ENCODE measurements at places on chromosomes 4 and X.

DNA sequence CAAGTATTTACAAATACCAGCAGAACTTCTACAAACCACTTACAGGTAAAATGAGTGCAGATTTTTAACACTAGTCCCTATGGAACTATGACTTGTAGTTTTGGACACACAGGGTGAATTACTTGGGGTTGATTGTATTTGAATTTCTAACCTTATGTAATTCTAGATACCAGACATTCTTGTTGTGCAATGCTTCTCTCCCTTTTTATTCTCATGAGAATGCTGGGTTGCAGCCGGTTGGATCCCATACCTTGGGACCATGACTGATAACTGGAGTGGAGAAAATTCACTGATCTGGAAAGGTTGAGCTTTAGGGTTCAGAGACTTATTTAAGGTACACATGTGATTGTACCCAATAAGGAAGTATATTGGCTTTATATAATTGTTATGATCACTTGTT, 8.8 kb downstream of the TET2 start:
- DNase-seq, result peak; percentile 11

GRCh38 chr4:7985891-7986441, 46.3 kb upstream of the AFAP1 start:
- DNase-seq, result peak; percentile 38

- peak; percentile 93 for DNase-seq
These were observed 602.8 kb upstream of the DIPK2B start for GRCh38 chrX:45803383-45803921.

- DNase-seq, result no peak
These were observed 124.9 kb downstream of the CBLL2 start for GRCh38 chrX:22397566-22397965.

DNA sequence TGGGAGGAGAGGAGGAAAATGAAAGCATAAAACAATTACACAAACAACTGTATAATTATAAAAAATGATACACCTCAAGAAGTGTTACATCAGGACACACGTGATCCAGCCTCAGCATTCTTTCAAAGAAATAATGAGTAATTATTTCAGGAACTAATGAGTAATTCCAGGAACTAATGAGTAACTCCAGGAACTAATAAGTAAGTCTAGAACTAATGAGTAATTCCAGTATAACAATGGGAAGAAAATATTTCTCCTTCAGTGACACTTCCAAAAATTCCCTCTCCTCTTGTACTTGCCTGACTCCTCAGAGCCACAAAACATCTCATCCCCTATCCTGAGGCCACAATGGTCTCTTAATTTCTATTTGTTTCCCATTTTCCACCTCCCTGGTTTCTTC, 63.5 kb upstream of the COL25A1 start:
- peak; percentile 77 for DNase-seq

GRCh38 chr4:40722576-40723161, 27.1 kb upstream of the NSUN7 start:
- DNase-seq, result peak; percentile 44

- DNase-seq, result no peak
These were observed 24.7 kb downstream of the IL3RA start for GRCh38 chrX:1361275-1361674.

DNA sequence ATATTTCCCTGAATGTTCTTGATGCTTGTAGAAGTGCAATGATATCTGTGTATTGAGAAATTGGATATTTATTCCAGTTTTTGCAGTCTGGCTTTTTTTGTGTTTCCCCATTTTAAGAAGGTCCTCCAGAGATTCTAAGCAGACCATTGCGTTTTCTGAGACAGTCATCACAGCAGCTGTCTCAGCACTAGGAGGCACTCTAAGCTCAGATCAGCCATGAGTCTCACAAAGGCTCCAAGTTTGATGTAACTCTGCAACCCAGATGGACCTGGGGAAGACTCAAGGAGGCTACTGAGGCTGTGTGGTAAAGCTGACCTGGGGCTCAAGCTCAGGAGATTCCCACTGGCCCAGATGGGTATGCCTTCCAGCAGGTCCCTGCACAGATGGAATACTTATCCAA, 89.3 kb upstream of the CYLC1 start:
- peak; percentile 1 for DNase-seq

- DNase-seq, result no peak
These were observed 2.6 kb downstream of the SAT1 start for GRCh38 chrX:23785580-23785979.

DNA sequence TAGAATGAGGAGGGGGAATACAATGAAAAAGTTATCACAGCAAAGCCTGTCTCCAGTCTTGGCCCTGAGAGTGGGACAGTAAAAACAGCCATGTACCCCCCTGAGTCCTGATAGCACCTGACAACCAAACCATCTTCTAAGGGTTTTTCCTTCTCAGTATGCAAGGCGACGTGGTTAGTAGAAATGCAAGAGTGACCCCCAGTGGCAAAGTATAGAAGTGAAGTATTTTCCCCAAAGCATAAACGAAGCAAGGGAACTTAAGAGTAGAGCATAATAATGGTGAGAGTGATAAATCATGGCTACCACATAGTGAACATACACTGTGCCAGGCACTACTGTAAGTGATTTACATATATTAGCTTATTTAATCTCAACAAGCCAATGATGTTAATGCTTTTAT, 52.8 kb downstream of the FAM47C start:
- DNase-seq, result peak; percentile 68

GRCh38 chr4:153089742-153090141, 114.5 kb upstream of the TRIM2 start:
- no peak for DNase-seq

GRCh38 chr4:26648260-26648659, 64.4 kb downstream of the TBC1D19 start:
- no peak for DNase-seq

GRCh38 chrX:53412446-53412845, 10.0 kb downstream of the SMC1A start:
- no peak for DNase-seq

DNA sequence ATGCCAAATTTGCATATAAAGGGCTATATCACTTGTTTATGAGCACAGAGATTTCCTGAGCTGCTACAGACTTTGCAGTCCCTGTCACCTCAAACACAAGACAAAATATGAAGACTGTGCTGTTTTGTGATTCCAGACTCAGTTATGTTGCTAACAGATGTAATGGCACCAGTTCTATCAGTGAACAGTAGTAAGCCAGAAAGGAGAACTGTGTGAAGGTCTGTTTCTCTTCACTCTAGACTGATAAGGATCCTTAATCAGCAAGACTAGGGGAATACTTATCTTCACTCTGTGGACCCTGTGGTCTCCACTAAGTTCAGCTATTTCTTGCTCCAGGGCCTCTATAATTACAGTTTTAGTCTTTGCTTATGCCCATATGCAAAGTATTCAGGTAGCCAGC, 82.7 kb downstream of the ANXA5 start:
- DNase-seq, result no peak

DNA sequence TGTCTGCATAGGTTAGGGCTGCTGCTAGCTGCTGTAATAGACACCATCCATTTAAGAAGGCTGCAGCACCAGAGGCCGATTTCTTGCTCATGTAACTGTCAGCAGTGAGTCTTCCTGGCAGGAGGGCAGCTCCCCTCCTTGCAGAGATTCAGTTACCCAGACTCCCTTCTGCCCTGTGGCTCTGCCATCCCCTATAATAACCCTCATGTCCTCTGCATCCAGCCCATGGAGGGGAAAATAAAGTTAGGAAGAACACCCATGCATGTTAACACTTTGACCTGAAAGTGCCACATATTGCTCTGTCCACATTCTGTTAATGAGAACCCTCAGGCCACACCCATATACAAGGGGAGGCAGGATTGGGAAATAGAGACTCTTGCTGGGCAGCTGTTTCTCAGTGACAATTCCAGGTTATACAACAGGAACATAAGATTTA, 5.4 kb downstream of the STBD1 start:
- DNase-seq, result no peak

GRCh38 chr4:141102367-141102766, 30.9 kb downstream of the RNF150 start:
- DNase-seq, result peak; percentile 85

GRCh38 chrX:45619290-45619689, 418.6 kb upstream of the DIPK2B start:
- DNase-seq, result no peak

GRCh38 chr4:128639541-128640270, 169.8 kb upstream of the JADE1 start:
- DNase-seq, result no peak

DNA sequence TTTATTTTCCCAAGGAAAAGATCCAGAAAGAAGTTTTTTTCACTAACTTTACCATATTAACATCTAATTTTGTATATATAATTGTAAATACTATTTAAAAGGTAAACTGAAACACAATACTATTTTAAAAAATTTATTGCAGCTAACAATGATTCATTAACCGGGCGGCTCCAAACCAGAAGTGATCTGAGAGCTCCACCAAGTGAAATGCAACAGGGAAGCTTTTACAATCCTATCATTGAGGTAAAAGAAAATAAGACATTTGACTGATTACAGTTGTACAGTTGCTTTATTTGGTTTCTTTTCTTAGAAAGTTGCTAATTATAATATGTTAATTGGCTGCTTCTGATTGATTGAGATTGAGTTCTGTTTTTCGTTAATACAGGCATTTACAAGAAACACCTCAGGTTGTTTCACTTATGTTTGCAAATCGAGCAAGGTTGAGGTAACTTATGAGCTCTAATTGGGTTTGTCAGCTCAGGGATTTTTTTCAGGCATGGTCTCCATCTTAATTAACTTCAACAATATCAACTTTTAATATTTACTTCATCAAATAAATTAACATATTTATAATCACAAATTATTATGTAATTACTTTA, 220.2 kb upstream of the UGT8 start:
- DNase-seq, result peak; percentile 56

DNA sequence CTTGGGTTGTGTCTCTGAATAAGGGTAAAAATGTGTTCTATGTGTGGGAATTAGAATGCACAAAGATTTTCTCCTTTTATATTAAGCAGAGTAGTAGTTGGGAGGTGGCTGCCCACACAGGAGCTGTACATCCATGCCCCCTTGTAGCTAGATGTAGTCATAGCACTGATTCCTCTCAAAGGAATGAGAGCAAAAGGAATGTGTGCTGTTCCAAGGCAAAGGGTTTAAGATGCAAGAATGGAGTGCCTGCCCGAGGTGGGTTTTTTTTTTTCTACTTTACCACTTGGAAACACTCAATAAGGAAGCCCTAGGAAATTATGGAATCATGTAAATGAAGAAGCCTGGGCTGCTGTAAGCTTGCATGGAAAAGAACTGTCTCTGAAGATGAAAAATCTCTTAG, 2183.2 kb upstream of the AGA start:
- DNase-seq, result peak; percentile 52

GRCh38 chr4:21569638-21570037, 378.9 kb downstream of the KCNIP4 start:
- DNase-seq, result no peak

DNA sequence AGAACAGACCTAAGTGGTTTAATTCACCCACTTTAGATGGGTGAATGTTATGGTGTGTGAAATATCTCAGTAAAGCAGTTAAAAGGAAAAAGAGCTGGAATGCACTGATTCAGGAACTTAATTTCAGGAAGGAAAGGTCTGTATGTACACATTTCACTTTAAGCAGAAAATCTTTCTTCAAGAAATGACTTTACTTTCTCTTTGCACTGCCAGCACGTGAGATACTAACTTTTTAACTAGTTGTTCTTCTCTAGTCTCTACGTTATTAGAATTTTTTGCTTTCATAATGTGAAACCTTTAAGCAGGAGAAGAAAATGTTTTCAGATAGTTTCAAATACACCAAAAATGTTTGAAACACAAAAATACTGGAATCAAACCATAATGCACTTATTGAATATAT, 18.8 kb downstream of the C4orf46 start:
- no peak for DNase-seq

- peak; percentile 21 for DNase-seq
These were observed 97.9 kb downstream of the MAB21L2 start for GRCh38 chr4:150679765-150680343.

DNA sequence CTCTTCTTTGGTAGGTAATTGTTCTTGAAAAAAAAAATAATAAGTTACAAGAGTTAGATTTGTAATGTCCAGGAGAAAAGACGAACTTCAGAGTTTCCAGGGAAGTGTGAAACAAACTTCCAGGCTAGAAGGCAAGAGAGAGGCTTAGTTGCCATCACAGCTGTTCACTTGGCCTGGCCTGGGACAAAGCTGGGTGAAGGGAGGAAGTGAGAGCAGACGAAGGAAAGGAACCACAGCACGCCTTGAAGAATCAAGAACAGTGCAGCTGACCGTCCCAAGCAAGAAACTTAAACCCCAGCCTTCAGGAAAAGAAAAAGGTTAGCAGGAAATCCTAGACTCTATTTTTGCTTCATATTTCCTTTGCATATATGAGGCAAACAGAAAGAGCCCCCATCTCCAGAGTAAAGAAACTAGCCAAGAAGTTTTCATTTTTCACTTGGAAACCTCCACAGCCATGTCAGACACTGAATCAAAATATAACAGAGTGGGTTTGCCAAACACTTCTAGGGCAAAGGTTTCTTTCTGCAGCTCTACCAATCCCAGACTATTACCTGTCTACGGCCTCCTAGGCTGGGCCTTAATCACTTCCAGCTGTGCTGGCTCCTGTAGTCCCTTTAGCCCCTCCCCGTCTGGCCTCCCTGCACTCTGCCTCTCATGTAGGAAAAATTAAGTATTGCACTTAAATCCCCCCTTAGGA, 209.6 kb downstream of the SPATA18 start:
- no peak for DNase-seq

DNA sequence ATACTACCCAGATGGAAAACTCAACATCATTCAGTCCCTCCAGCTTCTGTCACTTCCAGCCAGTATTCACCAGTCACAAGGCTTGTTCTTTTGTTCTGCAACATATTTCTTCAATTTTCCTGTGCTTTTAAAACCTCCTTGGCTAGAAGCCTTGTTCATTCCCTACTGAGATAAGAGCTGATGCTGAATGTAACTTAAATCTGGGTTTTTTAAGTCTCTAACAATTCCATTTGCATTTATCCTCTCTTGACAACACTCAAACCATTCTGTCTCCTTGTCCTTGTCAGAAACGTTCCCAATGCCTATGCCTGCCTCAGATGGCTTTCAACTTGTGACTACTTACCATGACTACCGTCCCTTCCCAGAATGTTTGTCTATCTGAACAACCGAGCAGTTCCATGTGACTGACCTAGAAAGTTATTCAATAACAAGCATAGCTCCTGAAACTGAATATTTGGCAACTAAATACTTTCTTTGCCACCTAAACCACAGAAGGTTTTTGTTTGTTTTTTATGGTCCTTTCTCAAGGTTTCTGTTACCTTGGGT, 682.9 kb upstream of the GALNTL6 start:
- peak; percentile 88 for DNase-seq

GRCh38 chrX:24335871-24336270, 22.0 kb upstream of the SUPT20HL2 start:
- no peak for DNase-seq

DNA sequence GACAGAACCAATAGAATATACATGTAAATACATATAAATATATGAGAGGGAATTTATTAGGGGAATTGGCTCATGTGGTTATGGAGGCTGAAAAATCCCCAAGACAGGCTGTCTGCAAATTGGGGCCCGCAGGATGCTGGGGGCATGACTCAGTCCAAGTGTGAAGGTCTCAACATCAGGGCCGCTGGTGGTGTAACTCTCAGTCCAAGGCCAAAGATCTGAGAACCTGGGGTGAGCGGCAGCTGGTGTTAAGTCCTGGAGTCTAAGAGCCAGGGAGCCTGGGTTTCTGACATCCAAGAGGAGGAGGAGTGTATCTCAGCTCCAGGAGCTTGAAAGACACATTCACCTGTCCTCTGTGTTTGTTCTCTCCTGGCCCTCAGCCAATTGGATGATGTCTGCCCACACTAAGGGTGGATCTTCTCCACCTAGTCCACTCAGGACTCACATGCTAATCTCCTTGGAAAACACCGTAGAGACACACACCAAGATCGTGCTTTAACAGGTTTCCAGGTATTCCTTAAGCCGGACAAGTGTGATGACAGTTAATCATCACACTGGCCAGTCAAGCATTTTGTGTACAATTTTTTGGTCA, 28.9 kb downstream of the TIGD2 start:
- peak; percentile 28 for DNase-seq
